Cerebellar nuclear complex (tissue), 1 donor: ENCODE measurements at places on chromosomes 12 and 14.

DNA sequence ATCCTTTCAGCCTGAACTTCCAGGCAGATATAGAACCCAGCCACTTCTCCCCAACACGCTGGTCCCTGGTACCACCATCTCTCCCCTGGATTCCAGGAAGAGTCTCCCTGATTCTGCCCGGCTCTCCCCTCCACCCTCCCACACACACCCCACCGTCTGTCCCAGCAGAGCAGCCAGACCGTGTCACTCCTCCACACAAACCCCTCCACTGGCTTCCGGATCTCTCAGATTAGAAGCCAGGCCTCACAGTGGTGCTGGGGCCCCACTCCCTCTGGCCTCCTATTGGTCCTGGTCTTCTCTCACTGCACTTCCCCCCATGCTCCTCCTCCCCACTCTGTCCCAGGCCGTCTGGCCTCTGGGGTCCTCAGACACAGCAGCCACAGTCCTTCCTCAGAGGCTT is 52.4 kb upstream of the CDKN3 start:
- no peak for DNase-seq

DNA sequence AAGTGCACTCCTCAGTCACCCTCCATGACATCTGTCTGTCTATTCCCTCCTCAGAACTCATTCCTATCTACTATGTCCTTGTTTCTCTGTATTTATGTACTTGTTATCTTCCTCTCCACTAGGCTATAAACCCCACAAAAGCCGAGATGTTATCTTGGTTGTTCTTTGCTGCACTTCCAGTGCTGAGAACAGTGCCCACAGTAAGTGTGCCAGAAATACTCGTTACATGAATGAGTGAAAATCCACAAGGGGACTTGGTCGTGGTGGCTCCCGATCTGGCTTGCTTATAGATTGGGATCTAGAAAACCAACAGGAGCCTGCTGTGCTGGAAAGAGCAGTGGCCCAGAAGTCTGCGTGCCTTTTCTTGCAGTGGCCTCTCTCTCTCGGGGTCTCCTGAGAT is 111.9 kb upstream of the PRMT8 start:
- no peak for DNase-seq

DNA sequence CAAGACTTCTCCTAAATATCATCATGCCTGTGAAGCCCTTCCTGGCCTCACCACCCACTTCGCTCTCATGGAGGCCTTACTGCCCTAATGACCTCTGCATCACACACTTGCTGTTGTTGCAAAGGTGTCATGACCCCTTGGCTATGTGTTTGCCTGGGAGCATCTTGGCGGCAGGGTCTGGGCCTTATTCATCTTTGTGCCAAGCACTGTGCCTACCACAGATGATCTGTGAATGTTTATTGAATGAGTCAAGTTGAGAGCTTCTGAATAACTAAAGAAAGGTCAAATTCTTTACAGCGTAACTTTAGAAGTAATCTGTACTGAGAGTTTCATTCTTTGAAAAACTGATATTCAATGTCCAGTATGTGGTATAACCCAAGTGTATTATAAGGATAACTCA is 113.3 kb downstream of the TTC8 start:
- no peak for DNase-seq

GRCh38 chr12:76206677-76207072 is 122.2 kb upstream of the NAP1L1 start:
- no peak for DNase-seq

GRCh38 chr14:101499513-101499912 is 61.8 kb upstream of the DIO3 start:
- DNase-seq: no peak

GRCh38 chr12:20494851-20495250 is 126.5 kb downstream of the PDE3A start:
- DNase-seq: no peak

DNA sequence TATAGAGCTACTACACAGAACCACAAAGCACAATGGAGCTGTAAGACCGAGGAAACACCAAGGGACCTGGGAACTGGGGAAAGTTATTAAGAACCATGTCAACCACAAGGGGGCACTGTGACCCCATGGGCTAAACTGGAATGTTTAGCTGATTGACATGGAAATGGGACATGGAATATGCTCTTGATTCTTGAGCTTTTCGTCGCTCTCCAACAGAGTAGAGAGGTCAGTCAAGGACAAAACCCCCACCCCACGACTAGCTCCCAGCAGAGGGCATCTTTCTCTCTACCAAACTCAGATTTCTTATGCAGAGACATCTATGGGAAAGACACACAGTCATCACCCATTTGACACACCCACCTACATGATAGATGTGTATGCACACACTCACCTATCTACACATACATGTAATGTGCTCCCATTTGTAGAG is 10.1 kb downstream of the NDRG2 start:
- DNase-seq: peak; percentile 44

DNA sequence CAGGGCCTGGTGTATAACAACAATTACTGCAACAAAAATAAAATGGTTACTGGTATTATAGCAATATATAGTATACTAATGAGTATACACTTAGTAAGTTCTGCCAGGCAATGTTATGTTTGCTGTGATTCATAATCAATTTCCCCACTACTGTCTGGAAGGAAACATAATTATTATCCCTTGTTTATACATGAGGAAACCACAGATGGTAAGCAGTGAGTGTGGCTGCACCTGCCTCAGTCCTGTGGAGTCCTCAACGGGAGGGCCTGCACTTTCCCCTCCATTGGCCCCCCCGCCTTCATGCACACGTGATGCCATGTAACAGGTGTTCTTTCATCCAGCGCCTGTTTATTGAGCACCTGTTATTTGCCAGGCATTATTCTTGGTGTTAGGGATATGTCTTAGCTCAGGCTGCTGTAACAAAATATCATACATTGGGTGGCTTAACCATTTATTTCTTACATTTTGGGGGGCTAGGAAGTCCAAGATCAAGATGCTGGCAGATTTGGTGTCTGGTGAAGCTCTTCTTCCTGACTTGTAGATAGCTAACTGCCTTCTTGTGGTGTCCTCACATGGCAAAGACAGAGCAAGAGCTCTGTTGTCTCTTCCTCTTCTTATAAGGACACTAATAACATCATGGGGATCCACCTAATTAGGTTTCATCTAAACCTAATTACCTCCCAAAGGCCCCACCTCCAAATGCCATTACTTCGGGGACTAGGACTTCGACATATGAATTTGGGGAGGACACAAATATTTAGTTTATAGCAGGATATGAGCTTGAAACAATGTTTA is 59.5 kb upstream of the CHGA start:
- DNase-seq: no peak

DNA sequence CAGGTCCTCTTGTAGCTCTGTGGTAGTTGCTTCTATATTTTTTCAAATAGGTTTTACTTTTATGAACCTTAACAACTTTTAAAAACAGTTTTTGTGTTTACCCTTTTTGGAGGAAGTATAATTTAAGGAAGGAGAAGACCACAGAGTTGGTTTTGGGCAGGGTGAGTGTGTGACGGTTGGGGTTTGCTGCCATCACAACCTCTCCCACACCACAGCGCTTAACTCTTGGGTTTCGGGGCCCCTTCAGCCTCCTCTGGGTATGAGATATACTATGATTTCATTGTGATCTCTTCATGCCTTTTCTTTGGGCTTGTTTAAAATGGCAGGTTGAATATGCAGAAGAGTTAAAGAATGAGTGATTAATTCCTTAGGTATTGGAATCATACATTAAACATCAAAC is 228.7 kb upstream of the CRY1 start:
- no peak for DNase-seq

DNA sequence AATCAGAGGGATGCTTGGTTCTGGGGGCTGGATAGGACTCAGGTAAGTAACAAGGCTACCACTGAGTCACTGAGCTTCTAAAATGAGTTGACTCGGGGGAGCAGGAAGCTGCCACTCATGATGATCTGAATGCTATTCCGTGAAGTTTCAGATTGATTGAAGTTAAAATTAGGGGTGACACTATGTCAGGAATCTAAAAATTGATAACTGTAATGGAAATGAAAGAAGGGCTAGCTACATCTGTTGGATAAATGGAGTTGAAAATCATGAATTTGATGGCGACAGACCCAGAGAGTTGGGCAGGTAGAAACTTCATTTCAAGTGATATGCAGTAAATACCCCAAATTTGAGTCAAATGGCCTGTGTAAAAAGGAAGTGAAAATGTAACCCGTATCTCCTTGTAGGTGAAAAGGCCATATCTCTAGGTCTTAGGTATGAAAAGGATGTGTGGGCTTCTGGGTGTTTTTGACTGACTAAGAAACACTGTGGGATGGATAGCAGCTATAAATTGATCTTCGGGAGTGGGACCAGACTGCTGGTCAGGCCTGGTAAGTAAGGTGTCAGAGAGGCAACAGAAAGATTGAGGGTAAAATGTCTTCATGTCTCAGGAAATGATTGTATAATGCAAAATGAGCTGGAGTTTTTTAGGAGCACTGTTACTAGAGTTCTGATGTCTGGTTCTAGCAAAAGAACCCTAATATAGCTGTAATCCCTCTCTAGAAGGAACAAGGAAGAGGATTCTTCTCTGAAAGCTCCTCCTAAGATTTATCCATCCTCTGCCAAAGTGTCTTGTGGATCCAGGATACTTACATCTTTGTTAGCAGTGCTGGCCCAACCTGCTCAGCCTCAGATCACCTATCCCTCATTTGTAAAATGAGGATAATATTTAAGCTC is 57.3 kb downstream of the DAD1 start:
- DNase-seq: no peak

- no peak for DNase-seq
Observed at GRCh38 chr12:30622509-30622908, 73.2 kb downstream of the IPO8 start.

- DNase-seq: no peak
Observed at GRCh38 chr12:2240984-2241383, 188.2 kb downstream of the CACNA1C start.

DNA sequence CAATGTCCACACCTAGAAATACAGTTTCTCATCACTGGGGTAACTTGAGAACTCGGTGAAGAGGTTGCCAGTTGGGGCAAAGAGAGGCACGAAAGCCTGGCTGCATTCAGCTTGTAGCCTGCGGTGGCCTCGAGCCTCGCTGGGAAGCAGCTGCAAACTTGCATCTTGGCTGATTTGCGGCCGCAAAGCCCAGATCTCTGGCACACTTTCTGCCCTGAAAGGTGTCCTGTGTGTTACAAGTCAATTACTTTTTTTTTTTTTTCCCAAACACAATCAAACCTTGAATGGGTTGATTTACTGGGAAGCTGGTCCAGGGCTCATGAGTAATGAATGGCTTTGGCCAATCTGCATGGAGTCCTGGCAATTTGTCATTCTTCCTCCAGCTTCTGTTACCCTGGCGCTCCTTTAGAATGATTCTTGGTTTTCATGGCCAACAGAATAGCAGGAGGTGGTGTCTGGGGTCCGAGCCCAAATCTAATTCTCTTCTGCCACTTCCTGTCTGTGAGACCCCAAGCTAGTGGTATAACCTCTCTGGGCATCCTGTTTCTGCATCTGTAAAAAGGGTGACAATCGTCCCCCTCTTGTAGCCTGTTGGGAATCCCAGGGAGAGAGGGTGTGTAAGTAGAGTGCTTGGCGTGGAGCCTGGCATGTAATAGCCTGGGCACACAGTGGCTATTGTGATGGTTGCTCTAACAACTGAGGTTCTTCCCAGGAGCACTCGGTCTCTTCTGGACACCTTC is 6.7 kb downstream of the BCL7A start:
- no peak for DNase-seq

DNA sequence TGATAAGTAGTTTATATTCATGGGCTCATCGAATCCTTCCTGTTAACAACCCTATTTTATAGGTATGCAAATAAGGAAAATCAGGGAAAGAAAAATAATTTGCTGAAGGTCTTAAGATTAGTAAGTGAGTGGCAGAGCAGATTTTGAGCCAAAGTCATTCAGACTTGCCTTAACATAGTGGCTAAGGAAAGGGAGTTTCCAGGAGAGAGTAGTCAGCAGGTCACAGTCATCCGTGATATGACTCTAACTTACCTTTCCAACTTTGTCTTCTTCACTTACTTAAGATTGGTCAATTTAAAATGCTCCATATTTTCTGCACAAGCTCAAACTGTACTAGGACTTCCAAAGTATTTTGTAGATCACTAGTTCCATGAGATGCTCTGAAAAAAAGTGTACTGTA is 46.6 kb downstream of the AKAP6 start:
- no peak for DNase-seq

GRCh38 chr12:92365333-92365732 is 219.7 kb upstream of the BTG1 start:
- DNase-seq: no peak

DNA sequence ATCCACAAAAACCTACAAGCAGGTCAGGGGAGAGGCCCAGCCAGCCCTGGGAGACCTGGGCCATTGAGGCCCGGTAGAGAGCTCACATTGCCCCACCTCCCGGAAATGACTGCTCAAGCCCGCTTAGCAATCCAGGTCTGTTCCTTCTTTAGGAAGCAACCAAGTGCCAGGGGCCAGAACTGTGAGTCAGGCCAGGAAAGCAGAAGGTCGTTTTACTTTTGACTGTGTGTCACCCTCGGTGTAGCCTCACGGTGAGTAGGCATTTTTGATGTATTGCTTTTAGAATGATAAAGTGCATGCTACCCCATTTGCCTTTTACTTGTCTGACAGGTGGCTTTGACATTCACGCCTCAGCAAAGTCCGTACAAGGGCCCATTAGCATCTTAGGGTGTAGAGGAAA is 25.4 kb upstream of the PWP1 start:
- DNase-seq: no peak

DNA sequence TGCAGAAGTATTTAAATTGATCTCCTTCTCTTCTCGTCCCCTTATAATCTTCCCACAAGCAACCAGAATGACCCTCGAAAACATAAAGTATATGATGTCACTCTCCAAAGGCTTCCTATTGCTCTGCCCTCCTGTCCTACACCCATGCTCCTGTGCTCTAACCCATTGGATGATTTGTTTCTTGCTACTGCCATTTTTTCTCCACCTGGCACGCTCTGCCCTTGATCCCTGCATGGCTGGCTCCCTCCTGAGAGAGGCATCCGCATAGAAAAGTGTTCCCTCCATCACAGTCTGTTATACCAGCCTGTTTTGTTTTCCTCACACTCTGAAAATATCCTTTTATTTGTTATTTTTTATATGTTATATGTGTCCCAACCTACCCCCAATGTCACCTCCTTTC is 19.8 kb downstream of the MYRFL start:
- DNase-seq: no peak

GRCh38 chr12:116376354-116377193 is 99.1 kb upstream of the MED13L start:
- no peak for DNase-seq

DNA sequence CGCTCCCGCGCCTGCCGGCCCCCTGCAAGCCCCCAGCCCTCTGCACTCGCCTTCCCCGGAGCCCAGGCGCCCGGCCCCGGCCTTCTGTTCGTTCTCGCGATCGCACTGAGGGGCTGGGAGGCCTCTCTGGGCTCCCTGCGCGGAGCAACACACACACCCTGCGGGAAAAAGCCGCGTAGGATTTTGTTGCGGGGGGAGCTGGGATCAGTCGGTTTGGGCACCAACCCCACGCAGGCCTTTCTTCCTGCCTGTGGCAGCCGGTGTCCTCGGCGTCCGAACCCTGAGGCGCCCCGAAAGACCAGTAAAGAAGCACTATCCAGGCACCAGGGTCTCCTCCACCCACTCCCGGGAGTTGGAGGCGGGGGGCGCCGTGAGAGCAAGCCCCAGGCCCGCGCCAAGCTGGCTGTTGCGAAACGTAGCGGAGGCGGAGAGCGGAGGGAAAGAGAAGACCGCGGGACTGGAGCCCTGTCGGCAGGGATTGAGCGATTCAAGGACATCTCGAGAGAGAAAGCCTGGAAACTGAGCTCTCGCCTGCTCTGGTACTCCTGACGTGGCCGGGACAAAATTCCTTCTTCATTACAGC is 1.9 kb upstream of the HOXC5 start:
- no peak for DNase-seq

GRCh38 chr14:93984987-93985410 is 8.6 kb upstream of the ASB2 start:
- DNase-seq: peak; percentile 35
